ENCODE measurements at places on chromosomes 3 and 15.
A peak's percentile ranks its signal among the peaks of the same experiment; 100 is the strongest.

DNA sequence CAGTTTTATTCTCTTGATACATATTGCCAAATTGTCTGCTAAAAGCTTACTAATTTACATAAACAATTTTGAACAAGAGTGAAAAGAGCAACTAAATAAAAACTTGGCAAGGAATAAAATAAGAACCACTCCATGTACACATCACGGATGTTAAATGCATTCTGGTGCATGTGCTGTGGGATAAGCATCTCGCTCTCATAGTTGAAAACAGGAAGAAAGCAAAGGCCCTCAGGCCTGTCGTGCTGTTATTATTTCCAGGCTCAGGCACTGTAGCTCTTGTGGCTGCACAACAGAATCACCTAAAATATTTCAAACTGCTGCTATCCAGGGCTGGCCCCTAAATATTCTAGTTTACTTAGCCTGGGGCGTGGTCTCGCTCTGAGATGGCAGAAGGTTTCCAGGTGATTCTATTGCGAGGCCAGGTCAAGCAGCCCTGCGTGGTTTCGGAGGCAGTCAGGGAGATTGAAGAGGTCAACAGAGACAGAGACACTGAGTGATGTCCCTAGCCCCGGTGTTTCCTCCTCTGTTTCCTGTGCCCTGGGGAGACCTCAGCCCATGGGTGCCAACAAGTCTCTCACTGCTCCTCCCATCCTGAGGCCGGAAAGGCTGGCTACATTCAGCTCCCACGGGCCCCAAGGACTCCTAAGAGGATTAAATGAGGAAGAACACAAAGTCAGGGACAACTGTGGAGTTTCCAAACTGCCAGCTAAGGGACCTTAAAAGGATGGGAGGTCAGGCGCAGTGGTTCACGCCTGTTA is 18.2 kb upstream of the PDIA5 start:
- DNase-seq, result no peak

GRCh38 chr3:40532252-40532651 is 7.5 kb downstream of the ZNF621 start:
- no peak for DNase-seq

- DNase-seq, result no peak
Measured at GRCh38 chr15:94110476-94111130, 120.8 kb upstream of the MCTP2 start.

DNA sequence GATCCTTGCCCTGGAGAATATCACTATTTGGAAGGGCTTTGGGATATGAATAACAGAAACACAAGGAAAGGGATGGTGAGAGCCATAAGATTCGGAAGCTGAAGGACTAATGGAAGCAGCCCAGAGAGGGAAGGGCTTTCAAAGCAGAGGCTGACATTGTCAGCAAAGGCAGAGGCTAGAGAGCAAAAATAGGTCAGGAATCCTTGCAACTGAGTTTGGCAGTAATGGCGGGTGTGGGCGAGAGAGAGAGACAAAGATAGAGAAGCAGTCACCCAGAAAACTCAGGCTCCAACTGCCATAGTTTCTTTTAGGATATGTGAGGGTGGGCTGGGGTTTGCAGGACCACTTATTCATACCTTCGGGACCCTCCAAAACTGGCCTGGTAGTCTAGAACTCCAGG is 248.6 kb downstream of the OPA1 start:
- DNase-seq, result no peak

DNA sequence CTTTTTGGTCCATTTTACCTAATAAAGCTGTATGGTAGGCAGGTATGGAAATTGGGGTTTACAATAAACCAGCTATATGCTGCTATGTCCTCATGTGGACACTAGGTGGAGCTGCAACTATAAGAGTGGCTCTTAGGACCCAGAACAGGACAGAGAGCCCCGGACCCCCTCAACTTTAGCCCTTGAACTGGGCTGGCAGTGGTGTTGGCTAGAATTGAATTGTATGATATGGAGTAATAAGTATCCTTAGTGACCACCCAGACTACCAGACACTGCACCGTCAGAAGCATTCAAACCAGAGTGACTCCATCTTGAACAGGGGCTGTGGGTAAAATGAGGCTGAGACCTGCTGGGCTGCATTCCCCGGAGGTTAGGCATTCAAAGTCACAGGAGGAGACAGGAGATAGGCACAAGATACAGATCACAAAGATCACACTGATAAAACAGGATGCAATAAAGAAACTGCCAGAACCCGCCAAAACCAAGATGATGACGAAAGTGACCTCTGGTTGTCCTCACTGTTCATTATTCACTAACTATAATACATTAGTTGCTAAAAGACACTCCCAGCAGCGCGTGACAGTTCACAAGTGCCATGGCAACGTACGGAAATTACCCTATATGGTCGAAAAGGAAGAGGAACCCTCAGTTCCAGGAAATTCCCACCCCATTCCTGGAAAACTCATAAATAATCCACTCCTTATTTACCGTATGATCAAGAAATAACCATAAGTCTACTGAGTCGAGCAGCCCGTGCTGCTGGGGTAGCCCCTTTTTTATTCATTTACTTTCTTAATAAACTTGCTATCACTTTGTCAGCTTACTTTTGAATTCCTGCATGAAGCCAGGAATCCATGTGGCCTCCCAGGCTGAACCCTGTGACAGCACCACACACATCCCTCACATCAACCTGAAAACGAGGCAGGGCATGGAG is 68.7 kb upstream of the BLM start:
- DNase-seq, result peak; percentile 73

- no peak for DNase-seq
Measured at GRCh38 chr15:36183201-36183600, 396.2 kb upstream of the CDIN1 start.

DNA sequence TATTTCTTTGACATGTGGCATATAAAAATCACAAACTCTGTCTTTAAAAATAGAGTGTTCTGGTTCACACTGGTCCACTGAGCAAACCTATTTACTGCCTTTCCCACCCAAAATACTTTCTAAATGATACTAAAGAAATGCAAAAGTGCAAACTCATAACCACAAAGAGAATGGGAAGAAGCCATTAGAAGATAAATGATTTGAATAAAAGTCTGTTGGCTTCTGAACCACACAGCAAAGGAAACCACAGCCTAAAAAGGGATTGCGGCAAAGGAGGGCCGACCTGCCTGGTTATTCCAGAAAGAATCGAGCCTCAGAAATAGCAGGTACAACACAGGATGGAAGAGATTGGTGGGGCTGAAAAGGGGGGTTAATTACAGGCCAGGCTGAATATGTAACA is 599.5 kb downstream of the FHIT start:
- no peak for DNase-seq

Measured in CD4-positive, alpha-beta T cell treated with Interleukin-12 subunit alpha and Interleukin-12 subunit beta, for 1 hour (primary cell).